Left renal pelvis (tissue), 4 donors: ENCODE measurements at places on chromosomes 11 and 22. TPM values are rescaled to one million over a fixed set of nuclear protein-coding genes. Genes with fewer than 3 reads are reported as not detected.

- peak; percentile 53 for DNase-seq
These were observed 1469.0 kb downstream of the LRRC4C start for GRCh38 chr11:39990421-39990831.

DNA sequence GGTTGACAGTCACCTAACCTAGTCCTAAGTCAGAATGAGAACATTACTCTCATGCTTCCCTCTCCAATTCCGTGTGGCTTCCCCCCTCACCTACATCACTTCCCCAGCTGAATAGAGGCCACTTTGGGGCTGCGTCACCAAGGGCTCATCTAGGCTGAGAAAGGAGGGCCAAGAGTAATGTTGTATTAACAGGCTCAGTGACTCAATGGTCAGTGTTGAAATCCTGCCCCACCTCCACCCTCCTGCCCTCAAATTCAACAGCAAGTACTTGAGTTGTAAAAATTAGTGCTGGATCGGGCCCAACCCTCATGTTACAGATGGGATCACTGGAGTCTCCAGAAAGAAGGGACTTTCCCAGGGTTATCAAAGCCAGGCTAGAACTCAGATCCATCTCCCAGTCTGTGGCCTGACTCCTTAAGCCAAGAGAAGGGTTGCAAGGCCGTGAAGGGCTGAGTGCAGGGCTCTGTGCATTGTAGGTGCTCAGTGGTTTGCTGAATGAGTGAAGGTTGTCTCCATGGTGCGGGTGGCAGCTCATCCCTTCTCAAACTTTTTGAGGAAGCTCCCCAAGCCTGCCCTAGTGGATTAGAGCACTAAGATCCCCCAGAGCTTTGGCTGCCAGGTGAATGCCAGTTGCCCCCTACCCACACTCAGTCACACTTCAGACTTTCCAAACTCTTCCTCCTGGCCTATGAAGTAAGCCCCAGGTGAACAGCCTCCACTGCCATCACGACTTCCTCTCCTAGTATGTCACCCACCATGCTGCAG lies 3.2 kb downstream of the DGAT2 start:
- DNase-seq = no peak

GRCh38 chr11:132648851-132649250 lies 883.5 kb downstream of the OPCML start:
- no peak for DNase-seq

Gene APOA4
- not detected for polyA plus RNA-seq

Gene GNAZ
- 6.4 TPM for polyA plus RNA-seq

Gene OR10A2
- polyA plus RNA-seq = 0.09 TPM

GRCh38 chr11:113474362-113475159 lies 637 bp downstream of the DRD2 start:
- peak; percentile 87 for DNase-seq

GRCh38 chr22:48088251-48088650 lies 1325.8 kb downstream of the TBC1D22A start:
- no peak for DNase-seq

GRCh38 chr11:11580012-11580411 lies 41.8 kb downstream of the GALNT18 start:
- DNase-seq = no peak

DNA sequence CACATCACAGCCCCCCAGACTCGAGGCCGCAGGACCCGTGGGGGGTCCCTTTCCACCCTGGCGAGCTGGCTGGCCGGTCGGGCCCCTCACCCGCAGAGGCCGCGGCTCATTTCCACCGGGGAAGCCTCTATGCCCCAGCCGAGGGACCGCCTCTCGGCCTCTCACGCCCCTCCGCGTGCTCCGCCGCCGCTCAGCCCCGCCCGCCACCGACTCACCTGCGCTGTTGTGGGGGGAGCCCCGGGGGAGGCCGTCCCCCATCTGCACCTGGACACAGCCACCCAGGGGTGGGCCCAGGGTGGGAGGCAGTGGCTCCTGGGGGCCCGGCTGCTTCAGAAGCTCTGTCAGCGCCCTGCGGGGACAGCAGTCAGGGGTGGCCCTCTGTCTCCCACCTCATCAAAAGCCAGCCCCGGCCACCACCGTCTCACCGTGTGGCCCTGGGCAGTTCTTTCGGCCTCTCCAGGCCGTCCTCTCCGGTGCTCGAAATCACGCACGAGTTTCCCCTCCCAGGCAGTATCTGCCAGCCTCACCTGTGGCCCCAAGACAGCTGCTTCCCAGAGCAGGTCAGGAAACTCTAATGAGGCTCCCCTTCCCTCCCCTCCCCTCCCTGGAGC lies 3.8 kb downstream of the SHISA8 start:
- DNase-seq = no peak

- DNase-seq = no peak
These were observed 28.7 kb downstream of the TPBGL start for GRCh38 chr11:75269367-75269660.

- no peak for DNase-seq
These were observed 18.2 kb downstream of the KCNJ1 start for GRCh38 chr11:128848815-128849455.

DNA sequence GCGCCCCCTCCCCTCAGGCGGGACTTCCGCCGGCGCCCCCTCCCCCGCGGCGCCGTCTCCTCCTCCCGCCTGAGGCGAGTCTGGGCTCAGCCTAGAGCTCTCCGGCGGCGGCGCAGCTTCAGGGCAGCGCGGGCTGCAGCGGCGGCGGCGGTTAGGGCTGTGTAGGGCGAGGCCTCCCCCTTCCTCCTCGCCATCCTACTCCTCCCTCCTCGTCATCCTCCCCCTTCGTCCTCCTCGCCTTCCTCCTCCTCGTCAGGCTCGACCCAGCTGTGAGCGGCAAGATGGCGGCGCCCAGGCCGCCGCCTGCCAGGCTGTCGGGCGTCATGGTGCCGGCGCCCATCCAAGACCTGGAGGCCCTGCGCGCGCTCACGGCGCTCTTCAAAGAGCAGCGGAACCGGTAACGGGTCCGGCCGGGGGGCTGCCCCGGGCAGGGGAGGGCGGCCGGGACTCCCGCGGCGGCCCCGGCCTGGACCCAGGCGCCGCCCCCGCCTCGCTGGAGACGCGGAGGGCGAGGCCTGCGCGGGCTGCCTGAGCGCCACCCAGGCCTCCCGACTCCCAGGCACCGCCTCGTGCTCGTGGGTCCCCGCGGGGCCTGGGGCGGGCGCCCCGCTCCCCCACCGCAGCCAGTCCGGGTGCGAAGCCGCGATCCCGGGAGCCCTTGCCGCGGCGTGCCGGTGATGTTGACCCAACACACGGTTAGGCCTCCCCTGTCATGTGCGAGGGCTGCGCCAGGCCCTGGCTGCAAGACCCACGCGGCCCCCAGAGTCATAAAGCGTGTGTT lies at the start of gene ATXN10:
Gene ATXN10 (plus strand): TSS at position 52 of the 781 bp plus-strand sequence. CDS start 230 bp downstream, at position 282.
- peak; percentile 60 for DNase-seq

DNA sequence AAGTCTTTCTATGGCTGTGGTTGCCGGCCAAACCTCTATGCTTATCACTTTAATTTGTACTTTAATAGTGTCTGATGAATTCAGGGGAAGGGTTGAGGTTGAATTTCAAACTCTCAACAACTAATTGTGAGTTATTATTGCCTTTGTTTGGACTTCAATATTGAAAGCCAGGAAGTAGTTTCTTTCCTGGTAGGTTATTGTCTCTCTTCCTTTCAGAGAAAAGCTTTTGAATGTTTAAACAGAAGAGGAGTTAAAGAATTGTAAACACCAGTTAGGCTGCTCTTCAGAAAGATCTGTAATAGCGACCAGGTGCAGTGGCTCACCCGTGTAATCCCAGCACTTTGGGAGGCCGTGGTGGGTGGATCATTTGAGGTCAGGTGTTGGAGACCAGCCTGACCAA lies 22.2 kb downstream of the NNMT start:
- no peak for DNase-seq

DNA sequence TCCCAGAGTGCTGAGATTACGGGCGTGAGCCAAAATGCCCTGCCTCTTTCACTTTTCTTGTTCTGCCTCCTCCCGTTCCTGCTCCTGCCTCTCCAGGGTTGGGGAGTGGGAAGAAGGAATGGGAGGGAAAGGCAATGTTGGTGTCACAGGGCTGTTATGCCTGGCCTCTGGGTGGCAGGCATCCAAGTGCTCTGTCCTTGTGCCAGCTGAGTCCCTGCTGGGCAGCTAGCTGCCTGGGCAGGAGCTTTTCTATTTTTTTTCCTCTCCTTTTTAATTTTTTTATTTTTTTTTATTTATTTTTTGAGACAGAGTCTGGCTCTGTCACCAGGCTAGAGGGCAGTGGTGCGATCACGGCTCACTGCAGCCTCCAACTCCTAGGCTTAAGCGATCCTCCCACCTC lies 4.1 kb upstream of the SAC3D1 start:
- DNase-seq = no peak

GRCh38 chr11:115706626-115707135 lies 202.5 kb upstream of the CADM1 start:
- no peak for DNase-seq

DNA sequence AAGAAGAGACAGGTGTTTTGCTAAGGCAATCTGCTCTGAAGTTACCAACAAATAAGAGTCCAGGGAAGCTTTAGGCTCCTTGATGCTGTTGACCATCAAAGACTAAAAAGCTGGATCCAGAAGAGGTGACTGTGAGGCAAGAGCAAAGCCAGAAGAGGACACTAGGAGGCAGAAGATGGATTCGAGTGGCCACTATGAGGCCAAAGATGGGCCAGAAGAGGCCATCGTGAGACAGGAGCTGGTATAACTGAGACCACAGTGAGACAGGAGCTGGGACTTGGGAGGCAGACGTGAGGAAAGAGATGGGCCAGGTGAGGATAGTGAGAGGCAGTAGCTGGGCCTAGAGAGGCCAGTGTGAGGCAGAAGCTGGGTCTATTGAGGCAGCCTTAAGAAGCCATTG lies 37.7 kb downstream of the OR4C45 start:
- no peak for DNase-seq

DNA sequence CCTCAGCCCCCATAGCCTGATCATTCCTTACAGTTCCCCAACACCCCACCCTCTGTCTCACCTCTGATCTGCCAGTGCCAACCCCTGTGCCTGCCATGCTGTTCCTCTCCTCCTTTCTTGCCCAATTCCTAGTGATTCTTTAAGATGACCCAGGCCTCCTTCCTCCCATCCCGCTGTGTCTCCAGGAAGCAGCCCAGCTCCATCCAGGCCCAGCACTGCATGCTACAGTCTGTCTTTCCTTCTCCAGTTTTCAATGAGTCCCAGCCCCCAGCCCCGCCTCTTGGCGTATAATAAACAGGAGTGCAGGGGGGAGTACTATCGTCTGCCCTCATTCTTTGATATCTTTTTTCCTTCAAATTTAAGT lies 12.3 kb downstream of the LTBP3 start:
- DNase-seq = no peak

Gene CLNS1A
- 187 TPM for polyA plus RNA-seq

Gene OR5B12
- 0.38 TPM for polyA plus RNA-seq
